NCI-H226 (cell line): ENCODE measurements at places on chromosomes 2 and 18.

- DNase-seq, result no peak
Measured at GRCh38 chr2:203871371-203871983, 3.9 kb downstream of the CTLA4 start.

GRCh38 chr18:22946217-22946616 lies 13.1 kb downstream of the RBBP8 start:
- DNase-seq, result no peak

- no peak for DNase-seq
Measured at GRCh38 chr2:131584940-131585339, 57.3 kb downstream of the CCDC74A start.

- no peak for DNase-seq
Measured at GRCh38 chr2:80987466-80987865, 682.9 kb upstream of the LRRTM1 start.

GRCh38 chr2:237128026-237128703 lies 42.5 kb downstream of the COPS8 start:
- peak; percentile 92 for DNase-seq

DNA sequence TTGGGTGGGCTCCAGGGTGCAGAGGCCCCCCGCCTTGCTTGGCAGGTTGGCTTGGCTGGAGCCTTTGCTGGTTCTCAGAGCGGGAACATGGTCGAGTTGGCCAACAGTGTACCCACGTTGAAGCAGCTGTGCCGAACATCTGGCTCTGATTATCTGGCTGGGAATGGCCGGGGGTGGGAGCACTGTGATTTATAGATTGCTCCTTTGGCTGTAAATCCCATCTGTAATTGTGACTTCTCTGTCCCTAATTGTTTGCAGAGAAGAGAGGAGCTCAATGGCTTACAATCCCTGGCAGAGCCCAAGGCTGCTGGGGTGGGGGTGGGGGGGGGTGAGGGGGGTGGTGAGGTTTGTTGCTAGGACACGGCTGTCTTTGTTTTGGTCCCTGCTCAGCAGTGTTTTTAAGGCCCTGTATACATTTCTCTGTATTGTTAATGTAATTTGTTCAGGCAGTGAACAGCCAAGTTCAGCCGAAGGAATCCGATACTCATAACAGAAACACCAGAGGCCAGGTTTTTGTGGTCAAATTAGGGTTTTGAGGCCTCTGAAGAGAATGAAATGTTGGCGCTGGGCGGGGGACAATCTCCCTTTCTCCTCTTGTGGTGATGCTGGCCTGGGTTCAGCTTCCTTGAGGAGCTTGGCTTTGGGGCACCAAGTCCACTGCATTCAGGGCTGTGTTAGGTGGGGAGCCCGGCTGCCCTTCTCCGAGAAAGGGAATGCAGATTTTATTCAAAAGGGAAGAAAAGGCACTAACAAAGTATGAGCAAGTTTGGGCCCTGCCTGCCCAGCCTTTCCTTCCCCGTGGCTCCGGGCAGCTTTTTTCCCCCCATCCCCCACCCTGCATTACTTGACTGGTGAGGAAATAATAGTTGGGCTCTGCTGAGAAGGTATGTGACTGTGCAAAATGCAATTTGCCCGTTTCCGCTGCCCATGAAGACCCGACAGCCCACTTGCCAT lies 82.5 kb downstream of the TCF7L1 start:
- no peak for DNase-seq

- no peak for DNase-seq
Measured at GRCh38 chr2:171547256-171547655, 25.0 kb downstream of the CYBRD1 start.

GRCh38 chr2:135817951-135818350 lies 19.0 kb downstream of the LCT start:
- no peak for DNase-seq

GRCh38 chr2:159199761-159200465 lies 86.6 kb downstream of the WDSUB1 start:
- peak; percentile 43 for DNase-seq

DNA sequence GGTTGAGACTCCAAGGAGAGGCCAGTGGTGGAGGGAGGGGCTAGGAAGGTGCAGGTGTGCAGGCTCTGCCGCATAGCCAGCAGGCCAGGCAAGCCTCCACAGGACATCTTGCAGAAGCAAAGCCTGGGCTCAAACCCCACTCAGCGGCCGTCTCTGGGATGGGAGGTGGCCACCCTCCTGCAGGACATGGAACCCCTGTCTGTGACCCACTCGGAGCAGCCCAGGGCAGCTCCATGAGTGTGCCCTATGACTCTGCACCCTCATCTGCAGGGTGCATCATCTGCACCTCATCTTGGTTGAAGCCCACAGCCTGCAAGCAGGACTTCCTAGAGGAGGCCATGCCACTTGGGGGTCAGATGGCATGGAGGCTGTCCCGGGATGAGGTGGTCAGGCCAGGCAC lies 46.3 kb downstream of the GPC1 start:
- DNase-seq, result no peak

DNA sequence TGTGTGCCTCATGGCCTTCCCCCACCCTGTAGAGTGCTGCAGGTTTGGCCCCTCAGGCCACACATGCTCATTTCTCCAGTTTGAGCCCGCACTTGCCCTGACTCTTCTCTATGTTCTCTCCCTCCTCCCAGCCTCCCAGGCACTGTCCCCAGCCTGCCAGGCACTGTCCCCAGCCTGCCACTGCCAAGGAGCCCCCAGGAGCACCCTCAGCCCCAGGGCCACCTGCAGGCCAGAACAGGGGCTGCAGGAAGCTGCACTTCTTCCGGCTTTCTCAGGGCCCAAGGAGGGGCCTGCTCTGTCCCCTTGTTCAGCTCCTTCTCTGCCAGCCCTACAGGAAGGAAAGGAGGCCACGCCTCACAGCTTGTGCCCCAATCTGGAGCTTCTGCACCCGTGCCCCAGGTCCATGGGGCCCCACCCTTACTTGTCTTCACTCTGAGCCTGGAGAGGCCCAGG lies 31.6 kb downstream of the CYP26B1 start:
- DNase-seq, result no peak

DNA sequence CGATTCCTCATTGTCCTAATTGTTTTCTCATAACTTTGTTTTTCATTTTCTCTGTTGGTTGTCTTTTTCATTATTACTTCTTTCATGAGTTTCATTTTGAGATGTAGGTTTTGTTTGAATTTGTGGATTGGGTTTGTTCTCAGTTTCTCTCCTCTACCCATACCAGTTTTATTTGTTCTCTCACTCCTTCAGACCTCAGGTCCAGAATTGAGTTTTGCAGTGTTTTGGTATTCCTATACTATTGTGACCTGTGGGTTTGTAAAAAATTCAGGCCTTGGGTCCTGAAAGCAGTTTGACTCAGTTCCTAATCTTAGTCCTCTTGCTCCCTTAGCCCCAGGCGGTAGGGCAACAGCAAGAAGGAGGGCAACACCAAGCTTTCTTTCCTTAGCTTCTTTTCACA lies 28.3 kb upstream of the UBE2E3 start:
- DNase-seq, result no peak

- DNase-seq, result no peak
Measured at GRCh38 chr2:77268626-77269025, 253.6 kb downstream of the LRRTM4 start.

GRCh38 chr2:159030674-159031380 lies 62.4 kb downstream of the TANC1 start:
- DNase-seq, result peak; percentile 97

DNA sequence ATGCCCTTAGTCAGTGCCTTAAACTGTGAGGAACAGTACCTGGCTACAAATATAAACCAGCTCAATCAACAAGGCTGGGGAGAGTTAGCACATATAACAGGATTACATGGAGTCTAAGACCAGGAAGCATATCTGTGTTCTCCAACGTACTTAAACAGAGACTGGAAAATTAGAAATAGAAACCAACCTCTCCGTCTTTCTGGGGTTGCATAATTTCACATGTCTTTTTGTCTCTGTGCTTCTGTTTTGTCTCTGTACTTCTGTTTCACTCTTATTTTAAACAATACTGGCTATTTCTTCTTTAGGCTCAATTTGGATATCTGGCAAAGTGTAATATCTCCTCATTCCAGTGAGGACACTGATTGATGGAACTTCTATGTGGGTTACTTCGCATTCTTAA lies 749.0 kb upstream of the ZEB2 start:
- DNase-seq, result no peak

GRCh38 chr2:239678666-239679296 lies 278.0 kb upstream of the HDAC4 start:
- no peak for DNase-seq

DNA sequence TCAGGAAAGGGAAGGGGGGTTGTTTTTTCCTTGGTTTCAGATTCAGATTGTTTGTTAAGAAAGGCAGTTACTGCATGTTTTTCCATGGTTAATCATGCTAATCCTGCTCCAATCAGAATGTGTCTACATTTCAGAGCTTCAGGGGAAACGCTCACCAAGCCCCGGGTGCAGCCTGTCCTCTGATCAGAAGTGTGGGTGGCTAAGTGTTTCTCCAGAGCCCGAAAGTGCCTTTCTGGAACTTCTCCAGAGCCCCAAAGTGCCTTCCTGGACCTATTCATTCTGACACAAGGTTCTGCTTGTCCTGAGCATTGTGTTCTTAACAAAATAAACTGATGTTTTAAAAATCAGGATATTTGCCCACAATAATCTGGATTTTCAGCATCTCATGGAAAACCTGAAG lies 359.0 kb upstream of the ZNF521 start:
- no peak for DNase-seq

DNA sequence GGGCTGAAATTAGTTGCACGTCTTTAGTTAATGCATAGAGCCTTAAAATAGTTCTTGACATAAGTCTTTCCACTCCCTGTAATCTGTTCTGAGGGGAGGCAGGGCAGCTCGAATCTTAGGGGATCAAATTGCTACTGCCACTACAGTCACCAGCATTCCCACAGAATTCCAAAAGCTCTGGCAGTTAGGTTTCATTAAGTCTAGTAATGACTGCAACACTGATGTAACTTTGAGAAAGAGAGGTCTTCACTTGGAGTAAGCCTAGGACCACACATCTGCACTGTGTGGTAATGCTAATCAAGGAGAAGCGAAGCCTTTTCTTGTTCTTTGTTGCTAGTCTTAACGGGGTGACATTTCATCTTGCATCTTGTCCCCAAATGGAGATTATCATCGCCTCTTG lies 19.3 kb upstream of the NCK2 start:
- no peak for DNase-seq

DNA sequence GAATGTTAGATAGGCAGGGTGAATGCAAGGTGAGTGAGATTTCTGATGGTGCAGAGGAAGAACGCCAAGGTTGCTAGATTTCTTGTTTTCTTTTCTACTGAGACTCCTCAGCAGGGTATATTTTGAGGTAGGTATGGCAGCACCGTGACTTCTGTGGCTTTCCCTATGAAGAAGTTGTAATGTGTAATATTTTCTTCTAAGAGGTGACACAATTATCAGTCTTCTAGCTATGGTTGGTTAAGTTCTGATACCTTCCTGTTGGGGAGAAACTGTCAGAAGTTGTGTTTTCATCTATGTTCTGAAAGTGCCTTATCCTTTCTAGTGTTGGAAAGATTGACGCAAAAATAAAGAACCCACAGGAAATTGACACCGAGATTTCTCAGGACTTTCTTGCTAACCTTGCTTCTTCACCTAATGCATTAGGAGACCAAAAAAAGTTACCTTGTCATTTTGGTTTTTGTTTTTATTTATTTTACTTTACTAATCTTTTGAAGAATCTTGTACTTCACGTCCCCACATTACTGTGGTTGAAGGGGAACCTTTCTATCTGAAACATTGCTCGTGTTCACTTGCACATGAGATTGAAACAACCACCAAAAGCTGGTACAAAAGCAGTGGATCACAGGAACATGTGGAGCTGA lies 11.9 kb downstream of the IL18R1 start:
- DNase-seq, result no peak

DNA sequence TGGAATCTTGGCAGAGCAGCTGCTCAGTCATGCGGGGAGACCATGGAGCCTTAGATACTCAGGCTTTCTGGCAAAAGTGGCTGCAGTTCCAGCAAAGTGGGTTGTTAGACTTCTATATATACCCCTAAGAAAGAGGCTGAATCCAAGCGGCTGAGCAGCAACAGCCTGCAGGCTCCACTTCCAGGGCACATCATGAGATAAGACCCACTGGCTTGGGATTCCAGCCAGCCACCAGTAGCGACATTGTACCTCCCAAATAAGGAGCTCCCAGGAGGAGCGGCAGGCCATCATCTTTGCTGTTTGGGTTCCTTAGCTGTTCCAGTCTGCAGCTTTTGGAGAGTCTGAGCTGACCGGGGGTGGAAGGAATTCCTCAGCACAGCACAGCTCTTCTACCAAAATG lies 150.3 kb upstream of the ST6GAL2 start:
- DNase-seq, result no peak

DNA sequence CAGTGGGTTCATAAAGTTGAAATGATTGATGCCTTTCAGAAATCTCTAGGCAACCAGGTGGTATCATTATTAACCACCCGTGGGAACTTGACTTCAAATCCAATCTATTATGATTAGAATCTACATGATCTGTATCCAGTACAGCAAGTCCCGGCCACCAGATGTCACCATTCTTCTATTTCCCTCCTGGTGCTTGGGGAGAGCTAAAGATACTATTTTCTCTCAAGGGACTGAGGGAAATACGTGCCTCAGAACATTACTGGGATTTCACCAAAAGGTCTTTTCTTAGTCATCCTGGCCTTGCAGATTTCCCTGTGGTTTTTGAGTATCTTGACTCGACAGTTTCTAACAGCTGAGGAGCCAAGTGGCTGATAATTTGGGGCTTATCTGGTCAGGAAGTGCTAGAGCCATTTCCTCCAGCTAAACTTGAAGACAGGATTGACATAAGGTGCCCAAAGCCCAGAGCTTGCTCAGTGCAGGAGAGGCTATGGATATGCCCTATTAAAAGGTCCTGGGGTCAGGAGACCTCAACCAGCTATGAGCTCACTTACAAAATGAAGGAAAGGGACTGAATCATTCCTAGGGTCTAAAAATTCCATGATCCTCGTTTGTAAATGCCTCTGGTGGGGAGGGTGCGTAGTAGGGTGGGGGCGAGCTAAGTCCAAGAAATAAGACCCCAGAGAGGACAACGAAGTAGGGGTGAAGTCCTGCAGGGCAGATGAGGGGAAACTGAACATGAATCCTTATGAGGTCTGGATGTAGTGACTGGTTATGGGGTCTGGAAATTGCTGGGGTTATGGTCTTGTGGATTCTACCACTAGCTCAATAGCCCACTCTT lies 135.4 kb upstream of the MGAT5 start:
- peak; percentile 96 for DNase-seq

GRCh38 chr2:13193075-13193474 lies 476.3 kb downstream of the TRIB2 start:
- DNase-seq, result peak; percentile 6
